ENCODE measurements at places on chromosomes 7 and 10.

- DNase-seq: no peak
Observed at GRCh38 chr7:2529161-2530070, 9.8 kb downstream of the LFNG start.

DNA sequence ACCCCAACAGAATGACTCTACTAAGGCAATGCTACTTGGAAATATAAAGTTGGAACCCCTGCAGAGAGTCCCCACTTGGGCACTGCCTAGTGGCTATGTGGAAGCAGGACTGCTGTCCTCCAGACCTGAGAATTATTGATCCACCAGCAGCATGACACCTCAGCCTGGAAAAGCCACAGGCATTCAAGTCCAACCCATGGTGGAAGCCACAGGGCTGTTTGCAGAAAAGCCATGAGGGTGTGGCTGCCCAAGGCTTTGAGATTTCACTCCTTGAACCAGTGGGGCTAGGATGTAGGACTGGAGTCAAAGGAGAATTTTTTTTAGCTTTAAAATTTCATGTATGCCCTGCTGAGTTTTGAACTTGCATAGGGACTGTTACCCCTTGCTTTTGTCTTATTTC lies 13.6 kb upstream of the GHRHR start:
- DNase-seq: no peak

DNA sequence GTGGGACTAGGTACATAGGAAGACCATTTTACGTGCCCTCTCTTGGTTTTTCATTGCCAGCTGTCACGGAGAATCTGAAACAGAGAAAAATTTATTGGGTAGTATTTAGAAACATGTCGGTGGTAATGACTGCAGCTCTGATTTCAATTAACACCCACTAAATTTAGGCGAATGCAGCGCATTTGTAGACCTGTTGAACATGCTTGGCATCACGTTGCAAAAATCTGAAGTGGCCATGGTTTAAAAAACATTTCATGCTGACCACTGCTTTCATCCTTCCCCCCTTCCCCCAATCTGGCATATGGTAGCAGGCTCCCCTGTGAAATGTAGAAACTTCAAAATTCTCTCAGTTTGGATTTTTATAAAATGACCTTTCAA lies 34.0 kb downstream of the LRMDA start:
- DNase-seq: no peak

GRCh38 chr7:113875224-113875623 lies 43.6 kb downstream of the PPP1R3A start:
- no peak for DNase-seq

- DNase-seq: no peak
Observed at GRCh38 chr7:96075510-96076349, 246.2 kb downstream of the SLC25A13 start.

DNA sequence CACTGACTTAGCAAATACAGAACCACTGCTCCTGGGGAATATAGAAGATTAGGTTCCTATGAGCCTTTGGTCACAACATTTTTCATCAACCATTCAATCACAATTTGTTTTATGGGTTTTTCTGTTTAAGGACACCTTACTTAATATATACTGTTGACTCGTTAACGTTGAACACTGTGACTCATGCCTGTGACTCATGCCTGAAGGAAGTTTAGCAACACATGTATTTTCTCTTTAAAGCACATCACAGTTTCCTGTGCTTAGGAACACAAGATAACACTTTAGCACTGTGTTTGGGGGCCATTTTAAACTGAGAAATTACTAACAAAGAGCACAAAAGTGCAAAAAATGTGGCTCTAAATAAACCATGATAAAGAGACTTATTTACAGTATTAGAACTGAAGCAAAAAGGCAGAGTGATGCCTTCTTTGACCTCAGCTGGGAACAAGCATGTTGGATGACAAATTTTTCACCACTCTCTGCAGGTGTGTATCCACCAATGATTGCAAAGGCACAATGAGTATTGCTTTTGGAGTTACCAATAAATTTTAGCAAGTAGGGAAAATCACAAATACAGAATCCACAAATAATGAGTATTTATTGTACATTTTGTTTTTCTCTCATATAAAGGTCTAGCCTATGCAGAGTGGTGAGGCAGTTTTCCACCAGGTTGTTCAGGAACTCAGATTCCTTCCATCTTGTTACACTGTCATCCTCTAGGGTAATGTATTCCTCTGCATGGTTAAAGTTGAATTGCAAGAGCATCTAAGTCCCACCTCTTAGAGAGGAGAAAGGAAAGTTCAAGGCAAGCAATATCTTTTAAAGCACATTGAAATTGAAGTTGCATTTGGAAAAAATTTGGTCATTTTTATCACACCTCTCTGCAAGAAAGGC lies 7.3 kb downstream of the FGFBP3 start:
- DNase-seq: peak; percentile 84

DNA sequence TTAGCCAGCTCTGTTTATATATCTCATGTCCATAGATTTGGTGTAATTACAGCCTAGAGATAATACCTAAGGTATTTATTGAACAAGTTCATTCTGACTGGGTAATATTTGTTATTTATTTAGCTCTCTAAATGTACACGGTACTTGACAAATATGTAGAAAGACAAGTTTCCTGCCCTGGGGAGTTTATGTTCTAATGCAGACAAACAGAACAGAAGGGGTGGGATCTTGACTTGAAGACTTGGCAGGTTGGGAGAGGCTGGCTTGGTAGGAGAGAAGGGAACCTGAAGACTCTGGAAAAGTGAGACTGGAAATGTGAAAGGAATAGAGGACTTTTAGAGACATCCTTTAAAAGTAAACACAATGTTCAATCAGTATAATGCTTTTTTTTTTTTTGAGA lies 97.7 kb upstream of the CDK6 start:
- no peak for DNase-seq

- no peak for DNase-seq
Observed at GRCh38 chr7:74475987-74476350, 22.3 kb downstream of the GTF2IRD1 start.

GRCh38 chr7:44305564-44306507 lies 19.6 kb downstream of the CAMK2B start:
- DNase-seq: no peak

GRCh38 chr7:81886211-81886764 lies 116.4 kb upstream of the HGF start:
- no peak for DNase-seq

GRCh38 chr7:33762151-33762910 lies 143.0 kb upstream of the BMPER start:
- DNase-seq: no peak

GRCh38 chr7:37054624-37055241 lies 330.4 kb upstream of the AOAH start:
- DNase-seq: no peak

DNA sequence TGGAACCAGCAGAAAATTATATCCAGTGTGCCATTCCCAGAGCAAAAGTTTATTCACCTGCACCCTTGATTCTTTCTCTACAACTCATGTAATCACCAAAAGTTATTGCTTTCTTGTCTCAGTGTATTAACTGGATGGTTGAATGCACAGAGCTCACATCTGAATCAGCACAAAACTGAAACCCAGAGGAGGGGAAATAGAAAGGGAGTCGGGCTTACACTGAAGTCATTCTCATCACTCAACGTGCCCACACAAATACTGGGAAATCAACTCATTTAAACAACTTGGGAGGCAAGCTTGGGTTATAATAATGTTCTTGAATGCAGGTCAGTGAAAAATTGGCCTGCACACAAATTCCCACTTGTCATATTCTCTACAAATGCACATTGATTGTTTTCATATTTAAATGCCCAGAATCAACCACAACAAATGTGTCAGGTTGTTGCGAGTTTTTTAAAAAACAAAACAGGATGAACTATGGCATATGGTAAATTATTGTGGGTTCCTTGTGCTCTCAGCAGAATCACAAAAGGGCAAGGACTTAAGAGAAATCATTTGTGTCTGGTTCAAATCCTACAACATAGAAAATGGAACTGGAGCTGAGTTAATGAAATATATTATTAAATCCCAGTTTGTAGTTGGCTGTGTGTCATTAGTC lies 125.9 kb upstream of the NOBOX start:
- no peak for DNase-seq

DNA sequence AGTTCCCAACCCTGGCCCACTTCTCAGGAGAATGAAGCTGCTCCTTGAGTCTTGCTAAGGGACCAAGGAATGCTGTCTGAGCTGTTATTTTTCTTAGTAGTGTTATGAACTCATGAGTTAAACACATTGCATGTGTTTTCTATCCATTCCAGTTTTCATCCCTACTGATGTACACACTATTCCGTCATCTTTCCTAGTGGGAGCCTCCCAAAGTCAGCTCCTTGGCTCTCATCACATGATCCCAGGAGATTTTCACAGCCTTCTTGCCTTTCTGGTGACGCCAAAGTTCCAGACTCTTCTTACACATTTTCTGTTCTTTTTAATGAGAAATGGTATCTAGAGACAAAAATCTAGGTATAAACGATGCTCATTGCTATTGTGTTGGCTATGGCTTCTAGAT lies 8.4 kb upstream of the C10orf71 start:
- DNase-seq: no peak

DNA sequence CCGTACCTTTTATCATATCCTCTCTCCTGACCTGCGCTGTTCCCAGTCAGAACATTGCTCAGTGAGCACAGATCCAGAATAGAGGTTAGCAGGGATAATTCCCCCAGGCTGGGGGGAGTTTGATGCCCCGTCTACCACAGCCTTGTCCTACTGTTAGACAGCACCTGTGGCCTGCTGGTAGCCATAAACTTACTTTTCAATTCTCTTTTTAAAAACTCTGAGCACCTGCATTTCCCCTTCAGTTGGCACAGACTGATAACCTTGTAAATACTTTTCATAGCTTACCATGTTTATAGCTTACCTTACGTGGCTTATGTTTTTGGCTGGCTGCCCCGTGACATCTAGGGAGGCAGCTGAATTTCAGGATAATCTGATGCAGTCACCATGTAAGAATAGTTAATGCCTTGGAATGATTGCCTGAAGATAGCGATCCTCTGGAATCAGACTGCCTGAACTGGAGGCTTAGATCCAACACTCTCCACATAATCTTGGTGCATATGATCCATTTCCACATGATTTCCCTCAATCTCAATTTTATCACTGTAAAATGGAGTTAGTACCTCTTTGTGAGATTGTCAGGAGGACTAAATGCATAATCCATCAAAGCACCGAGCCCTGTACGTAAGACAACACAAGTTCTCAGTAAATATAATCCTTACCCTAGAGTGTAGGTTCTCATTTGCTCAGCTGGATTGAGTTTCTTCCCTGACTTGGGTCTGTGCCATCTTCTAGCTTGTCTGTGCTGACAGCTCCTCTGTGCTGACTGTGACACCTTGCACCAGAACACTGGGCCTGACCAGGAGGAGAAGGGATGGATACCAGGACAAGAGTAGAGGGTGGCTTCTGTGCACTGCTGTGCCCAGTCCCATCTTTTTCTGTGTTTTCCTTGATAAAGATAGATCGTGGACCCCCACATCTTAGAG lies 111.7 kb upstream of the GJD4 start:
- DNase-seq: no peak

DNA sequence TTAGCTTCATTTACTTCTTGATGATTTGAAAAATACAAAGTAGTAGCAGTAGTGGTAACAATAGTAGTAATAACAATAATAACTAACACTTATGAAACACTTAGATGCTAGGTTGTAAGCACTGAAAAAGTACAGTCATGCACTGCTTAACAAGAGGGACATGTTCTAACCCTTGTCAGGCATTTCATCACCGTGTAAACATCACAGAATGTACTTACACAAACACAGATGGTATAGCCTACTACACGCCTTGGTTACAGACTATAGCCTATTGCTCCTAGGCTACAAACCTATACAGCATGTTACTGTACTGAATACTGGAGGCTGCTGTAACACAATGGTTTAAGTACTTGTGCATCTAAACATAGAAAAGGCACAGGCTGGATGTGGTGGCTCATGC lies 60.6 kb downstream of the PUS7 start:
- no peak for DNase-seq

DNA sequence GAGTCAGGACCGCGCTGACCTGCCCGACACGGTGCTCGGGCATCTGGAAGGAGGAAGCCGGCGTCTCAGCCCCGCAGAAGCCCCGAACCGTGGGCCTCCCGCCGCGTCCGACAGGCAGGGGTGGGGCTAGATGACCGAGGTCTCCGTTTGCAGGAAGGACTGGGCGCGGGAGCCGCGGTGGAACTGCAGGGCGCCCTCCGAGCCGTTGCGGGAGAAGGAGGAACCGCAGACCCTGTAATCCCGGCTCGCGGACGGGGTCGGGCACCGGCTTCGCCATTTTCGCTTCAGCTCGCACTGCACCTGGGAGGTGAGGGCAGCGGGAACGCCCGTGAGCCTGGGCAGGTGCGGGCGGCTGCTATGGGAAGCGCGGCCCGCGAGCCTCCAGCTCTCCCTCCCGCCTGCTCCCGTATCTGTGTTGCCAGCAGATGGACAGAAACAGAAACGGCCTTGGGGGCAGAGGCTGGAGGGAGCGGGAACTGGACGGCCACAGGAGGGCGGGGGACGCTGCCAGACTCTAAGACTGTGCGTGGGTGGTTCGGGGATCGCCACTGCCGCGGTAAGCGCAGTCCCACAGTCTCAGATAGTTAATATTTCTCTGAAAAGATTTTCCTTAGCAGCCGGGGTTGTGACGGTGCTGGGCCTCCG lies 114.1 kb downstream of the VIPR2 start:
- DNase-seq: no peak

- no peak for DNase-seq
Observed at GRCh38 chr10:123323884-123324283, 169.7 kb downstream of the BUB3 start.

- DNase-seq: no peak
Observed at GRCh38 chr10:29064680-29065079, 224.2 kb upstream of the LYZL1 start.

GRCh38 chr7:28269700-28270361 lies 89.2 kb upstream of the JAZF1 start:
- DNase-seq: no peak

DNA sequence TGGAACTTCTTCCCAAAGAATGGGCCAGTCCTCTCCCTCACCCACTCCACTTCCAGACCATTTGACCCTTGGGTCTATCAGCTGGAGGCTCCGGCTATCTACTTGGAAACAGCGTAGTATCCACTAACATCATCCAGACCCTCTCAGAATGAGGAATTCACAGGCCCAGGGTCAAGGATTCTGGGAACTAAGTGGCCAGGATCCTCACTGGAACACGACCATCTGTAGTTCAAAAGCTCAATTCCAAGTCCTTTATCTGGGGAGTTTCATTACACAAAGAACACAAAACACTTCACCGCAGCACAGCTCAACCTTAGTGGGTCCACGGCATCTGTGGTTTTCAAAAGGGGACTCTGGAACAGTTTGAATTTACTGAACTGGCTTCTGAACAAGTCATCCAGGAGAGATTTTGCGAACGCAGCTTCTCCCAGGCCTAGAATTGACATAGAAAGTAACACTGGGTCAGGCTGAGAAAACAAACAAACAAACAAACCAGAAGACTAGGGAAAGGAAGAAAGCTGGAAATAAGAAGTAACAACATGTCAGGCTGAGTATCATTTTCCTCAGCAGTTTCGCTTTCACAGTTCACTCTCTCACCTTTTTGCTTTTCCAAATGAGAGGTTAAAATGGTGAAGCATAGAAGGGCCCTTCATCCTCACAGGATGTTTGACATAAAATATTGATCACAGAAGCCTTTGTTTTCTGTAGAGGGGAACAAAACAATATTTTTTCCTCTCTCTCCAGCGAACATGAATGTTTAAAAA lies 57.6 kb upstream of the USP6NL start:
- DNase-seq: no peak

Data from BJ (cell line).